Inflammatory macrophage treated with lipopolysaccharide for 4 hours (primary cell): ENCODE measurements at places on chromosomes 11 and 22.
A peak's percentile ranks its signal among the peaks of the same experiment; 100 is the strongest.

GRCh38 chr22:47602732-47603131, 840.3 kb downstream of the TBC1D22A start:
- no peak for DNase-seq

- DNase-seq, result no peak
These were observed 465 bp downstream of the MAPK1 start for GRCh38 chr22:21866833-21867527.

GRCh38 chr22:32625985-32626384, 151.4 kb downstream of the FBXO7 start:
- no peak for DNase-seq

DNA sequence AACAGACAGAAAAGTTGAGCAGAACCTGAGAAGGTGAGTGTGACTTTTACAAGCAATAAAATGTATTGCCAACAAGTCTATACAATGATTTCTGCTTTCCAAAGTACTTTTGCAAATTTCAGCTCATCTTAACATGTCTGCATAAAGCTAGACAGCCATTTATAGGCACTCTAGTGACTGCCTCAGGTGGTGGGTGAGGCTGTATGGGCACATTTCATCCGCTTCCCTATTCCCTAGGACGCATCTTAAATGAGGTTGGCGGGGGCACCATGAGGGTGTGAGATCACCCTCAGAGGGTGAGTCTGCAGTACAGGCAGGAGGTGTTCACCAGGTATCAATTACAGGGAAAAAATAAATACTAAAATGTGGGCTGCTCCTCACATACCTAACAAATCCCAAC, 110.1 kb downstream of the ETS1 start:
- DNase-seq, result no peak

GRCh38 chr11:117418737-117419481, 91.3 kb downstream of the CEP164 start:
- no peak for DNase-seq

DNA sequence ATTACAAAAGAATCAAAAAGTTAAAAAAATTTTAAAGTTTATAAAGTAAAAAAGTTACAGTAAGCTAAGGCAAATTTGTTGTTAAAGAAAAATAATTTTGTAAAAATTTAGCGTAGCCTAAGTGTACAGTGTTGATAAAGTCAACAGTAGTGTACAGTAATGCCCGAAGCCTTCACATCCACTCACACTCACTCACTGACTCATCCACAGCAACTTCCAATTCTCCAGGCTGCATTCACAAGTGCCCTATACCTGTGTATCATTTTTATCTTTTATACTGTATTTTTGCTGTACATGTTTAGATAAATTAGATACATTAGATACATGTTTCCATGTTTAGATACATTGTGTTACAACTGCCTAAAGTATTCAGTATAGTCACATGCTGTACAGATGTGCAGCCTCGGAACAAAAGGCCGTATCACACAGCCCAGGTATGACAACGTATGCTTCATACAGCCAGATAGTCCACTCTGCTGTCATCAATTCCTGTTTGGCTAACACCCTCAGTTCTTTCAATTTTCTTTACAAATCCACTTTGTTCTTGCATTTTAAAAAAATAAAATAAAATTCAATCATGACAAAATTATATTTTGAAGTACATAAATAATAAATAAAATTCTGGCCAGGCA, 80.7 kb downstream of the RBFOX2 start:
- no peak for DNase-seq

- no peak for DNase-seq
These were observed 713.1 kb upstream of the ARHGAP42 start for GRCh38 chr11:99973993-99974392.

DNA sequence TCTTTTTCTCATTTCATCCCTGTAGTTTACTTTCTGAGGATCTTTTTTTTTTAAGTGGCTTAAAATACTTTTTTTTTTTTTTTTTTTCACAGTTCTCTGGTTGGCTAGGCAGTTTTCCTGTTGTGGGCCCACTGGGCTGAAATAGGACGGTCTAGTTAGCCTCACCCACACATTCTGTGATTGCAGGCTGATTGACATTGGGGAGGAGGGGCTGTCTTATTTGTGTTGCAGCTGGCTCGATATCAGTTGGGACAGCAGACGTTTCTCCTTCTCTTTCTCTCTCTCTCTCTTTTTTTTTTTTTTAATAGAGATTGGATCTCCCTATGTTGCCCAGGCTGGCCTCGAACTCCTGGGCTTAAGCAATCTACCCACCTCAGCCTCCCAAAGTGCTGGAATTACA, 6.9 kb downstream of the BCR start:
- DNase-seq, result no peak

DNA sequence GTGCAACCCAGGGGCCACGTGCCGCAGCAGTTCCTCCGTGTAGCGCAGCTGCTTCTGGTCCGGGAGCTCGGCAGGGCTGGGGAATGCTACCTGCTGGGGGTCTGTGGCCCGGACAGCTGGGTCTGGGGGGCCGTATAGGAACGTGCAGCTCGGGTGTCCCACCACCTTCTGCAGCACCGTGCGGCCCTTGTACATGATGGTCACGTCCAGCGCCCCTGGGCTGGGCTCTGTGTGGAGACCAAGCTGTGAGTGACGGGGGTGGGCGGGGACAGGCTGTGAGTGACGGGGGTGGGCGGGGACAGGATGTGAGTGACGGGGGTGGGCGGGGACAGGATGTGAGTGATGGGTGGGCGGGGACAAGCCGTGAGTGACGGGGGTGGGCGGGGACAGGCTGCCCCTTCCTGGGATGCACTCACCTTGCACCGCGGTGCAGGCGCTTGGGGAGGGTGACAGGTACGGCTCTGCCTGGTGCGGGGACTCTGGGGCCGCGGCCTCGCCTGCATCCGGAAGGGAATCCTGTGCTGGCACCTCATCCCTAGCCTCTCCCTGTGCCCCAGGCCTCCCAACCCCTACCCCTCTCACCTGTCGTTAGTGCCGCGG, 2.3 kb downstream of the IRF7 start:
- peak; percentile 79 for DNase-seq

- no peak for DNase-seq
These were observed 50.9 kb downstream of the PITPNB start for GRCh38 chr22:27867953-27868731.

GRCh38 chr11:15818132-15818842, 538.1 kb downstream of the SOX6 start:
- no peak for DNase-seq

DNA sequence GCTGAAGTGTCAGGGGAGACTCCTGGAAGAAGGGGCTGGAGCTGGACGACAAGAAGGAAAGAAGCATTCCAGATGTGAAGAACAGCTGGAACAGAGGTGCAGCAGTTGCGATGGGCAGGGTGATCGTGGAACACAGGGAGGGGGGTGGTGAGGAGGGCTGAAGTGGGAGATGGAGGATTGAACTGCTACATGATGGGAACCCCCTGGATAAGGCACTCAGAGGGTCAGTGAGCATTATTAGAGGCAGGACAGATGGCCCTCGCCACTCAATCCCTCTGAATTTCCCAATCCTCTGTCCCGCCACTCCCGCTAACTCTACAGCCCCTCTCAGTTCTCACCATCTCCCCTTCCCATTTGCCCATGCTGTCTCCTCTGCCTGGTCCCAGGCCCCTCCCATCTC, 14.0 kb downstream of the SERPINH1 start:
- no peak for DNase-seq

- DNase-seq, result peak; percentile 24
These were observed 471 bp downstream of the RNF185 start for GRCh38 chr22:31160328-31160978.

GRCh38 chr11:75024764-75025211, 36.1 kb downstream of the NEU3 start:
- no peak for DNase-seq

DNA sequence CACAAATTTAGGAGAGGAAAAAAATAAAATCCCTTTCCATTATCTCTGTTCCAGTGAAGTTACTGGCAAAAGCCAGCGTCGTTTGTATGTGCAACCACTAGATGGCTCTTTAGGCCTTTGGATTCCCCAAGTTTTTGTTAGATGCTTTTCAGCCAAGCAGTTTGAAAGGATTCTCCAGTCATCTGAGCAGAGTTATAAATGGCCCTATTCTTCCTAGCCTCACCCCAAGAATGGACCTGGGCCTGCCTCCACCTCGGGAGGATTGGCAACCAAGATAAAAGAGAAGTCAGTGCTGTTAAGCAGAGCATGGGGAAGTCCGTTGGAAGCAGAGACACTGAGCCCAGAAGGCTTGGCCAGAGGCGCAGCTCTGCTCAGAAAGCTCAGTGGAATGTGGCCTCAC, 15.4 kb downstream of the FAM181B start:
- peak; percentile 16 for DNase-seq

- DNase-seq, result no peak
These were observed 327.9 kb downstream of the SOX6 start for GRCh38 chr11:16028419-16028818.

DNA sequence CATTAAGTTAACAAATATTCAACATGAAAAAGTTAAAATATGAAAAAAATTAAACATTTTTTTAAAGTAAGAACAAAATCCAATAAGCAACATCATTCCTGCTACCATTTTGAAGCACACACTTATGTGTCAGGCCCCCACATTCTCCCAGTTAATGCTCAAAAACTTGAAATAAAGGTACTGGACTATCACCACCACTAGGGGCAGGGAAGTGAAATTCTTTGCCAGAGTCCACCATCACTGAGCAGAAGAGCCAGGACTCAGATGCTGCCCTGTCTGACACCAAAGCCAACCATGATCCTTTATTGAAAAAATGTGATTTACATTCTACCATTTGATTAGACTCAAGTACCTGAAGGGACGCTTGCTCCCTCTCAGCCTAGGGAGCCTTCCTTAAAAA, 39.1 kb downstream of the PITPNB start:
- DNase-seq, result peak; percentile 36

GRCh38 chr11:69473276-69473845, 8.1 kb upstream of the LINC01488 start:
- no peak for DNase-seq

DNA sequence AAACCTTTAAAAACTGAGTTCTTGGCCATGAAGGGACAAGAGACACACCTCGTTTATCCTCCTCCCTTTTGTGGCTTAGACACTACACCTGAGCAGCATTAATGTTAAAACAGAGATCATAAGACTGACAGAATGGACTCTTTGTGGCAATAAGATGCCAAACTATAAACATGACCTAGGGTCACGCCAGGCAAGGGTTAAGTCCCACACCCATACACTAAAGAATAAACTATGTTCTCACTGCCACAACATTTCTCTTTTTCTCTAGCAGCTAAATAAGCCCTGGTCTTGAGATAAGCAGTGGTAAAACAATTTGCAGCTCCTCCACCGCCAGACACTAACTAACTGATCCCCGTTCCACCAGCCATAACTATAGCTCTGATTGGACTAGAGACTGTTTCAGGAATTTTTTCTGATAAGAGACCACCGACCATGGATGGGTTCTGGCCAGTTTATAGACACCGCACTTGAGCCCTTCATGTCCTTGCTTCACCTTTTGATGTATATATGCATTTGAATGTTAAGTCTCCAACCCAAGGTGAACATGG, 4.9 kb upstream of the SLCO2B1 start:
- DNase-seq, result no peak

DNA sequence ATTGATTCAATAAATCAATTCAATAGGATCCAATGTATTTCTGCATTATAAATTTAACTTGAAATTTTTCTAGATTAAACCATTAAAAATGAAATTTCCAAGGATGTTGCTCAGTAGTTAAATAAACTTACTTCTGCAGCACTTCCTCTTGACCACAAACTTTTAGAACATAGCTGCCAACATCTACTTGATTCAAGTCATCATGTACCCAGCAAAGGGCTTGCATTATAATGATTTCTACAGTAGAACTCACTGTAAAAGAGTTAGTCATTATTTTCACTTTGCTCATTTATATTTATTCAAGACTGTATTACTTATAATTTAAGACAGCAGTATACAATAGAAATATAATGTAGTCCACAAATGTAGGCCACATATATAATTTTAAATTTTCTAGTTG, 59.2 kb downstream of the PIK3C2A start:
- no peak for DNase-seq

GRCh38 chr22:25764270-25765015, 22.5 kb downstream of the MYO18B start:
- DNase-seq, result peak; percentile 11

GRCh38 chr11:115396533-115396932, 107.7 kb downstream of the CADM1 start:
- DNase-seq, result no peak

GRCh38 chr11:76789443-76789719, 6.2 kb downstream of the TSKU start:
- no peak for DNase-seq

DNA sequence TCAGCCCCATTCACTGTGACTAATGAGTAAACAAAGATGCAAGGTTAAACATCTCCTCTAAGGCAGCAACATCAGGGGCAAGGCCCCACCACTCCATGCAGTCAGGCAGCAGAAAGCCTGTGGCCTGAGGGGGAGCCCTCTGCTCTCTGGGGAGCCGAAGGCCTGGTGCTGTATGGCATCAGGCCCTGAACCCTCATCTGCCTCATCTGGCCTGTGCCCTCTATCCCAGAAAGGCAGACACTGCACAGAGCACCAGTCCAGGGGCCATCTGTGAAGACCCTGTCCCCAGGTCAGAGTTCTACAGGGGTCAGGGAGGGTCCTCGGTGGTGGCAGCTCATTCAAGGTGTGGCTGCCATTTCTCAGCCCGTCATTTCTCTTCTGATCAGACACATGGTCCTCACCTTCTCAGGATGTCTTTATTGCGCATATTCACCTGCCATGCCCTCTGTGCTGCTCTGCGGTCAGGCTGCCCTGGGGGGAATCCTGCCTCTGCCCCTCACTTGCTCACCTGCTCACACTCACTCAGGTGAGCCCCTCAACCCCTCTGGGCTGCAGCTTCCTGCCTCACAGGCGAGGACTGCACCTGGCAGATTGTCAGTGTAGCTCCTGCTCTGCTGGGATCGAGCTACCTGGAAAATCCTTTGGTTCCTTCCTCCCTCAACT, 103.1 kb upstream of the PITPNB start:
- no peak for DNase-seq

GRCh38 chr11:69213316-69213715, 57.6 kb downstream of the SMIM38 start:
- DNase-seq, result peak; percentile 45

DNA sequence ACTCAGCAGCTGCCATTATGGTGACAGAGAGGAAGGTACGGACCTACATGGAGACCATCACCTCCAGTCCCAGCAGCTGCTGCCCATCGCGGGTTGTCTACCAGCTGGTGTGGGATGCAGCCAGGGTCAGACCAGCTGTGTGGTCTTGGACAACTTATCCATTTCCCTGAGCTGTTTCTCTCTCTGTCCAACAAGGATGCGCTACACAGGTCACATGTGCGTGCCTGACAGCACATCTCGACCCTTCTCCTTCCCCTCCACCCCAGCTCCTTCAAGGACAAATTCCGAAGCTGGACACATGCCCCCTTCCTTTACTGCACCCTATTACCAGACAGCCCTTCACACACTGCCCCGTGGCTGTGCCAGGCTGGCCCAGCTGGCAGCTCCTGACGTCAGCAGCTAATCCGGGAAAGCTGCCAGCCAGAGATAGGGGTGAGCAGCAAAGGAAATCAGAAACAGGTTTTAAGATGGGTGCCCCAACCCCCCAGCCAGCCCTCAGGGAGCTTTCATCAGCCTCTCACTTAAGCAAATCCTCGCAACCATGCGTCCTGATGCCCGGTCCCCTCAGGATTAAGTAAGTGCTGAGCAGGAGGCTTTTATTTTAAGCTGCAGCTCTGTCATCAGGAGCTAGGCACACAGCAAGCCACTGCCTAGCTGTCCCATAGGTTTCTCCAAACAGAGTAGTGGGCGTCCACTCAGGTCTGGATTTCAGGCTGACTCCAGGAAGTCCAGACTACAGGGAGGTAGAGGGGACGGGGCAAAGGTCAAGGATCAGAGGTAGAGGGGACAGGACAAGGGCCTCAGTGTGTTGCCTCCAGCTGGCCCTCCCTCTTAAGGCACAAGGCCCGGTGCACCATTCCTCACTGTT, 20.3 kb downstream of the TEF start:
- DNase-seq, result no peak

GRCh38 chr11:69123593-69124545, 31.9 kb upstream of the SMIM38 start:
- DNase-seq, result no peak
